ENCODE measurements at places on chromosomes 2 and 18. TPM values are rescaled to one million over a fixed set of nuclear protein-coding genes. Genes with fewer than 3 reads are reported as not detected.

DNA sequence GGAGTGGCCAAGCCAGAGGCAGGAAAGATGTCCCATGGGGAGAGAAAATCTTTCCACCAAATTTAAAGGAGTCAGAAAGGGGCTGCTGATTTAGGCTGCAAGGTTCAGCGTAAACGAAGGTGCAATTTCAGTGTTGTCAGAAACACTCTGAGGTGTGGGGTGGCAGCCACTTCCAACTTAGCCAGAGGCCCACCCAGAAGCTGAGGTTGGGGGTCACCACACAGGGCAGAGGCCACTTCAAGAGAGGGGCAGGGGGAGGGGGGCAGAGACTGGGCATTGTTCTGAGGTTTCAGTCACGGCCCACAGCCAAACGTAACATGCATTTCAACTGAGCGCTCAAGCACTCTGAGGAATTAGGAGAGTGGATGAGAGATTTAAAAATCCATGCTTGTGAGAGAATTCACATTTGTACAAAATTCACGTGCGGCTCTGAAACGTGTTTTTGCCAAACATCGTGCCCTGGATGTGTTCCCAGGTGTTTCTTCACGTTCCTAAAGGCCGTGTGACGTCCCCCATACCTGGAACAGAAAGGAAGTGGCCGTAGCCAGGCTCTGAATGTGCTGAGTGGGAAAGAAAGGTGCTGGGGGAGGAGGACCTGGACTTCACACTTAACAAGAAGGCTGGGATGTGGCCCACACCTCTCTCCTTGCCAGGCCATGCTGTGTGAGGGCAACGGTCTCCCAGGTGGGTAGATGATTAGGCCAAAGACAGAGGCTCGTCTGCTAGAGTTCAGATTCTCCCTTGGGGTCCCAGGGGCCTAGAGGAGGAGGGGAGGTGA, 19.5 kb upstream of the BOK start:
- peaks cover 4% of the 10 kb centered on the region for H3K27me3 ChIP-seq
- H3K27ac ChIP-seq = no peak overlapping the region
- peaks cover 12% of the 10 kb centered on the region for H3K4me1 ChIP-seq
- H3K36me3 ChIP-seq = no peaks in the 10 kb centered on the region
- no peak for DNase-seq

GRCh38 chr2:241354668-241355658, 1.1 kb upstream of the FARP2 start:
- H3K4me1 ChIP-seq = peaks cover 7% of the 10 kb centered on the region
- no peaks in the 10 kb centered on the region for H3K27me3 ChIP-seq
- H3K27ac ChIP-seq = no peak overlapping the region
- peaks cover 46% of the 10 kb centered on the region for H3K36me3 ChIP-seq
- peak; percentile 52 for DNase-seq

- H3K36me3 ChIP-seq = no peaks in the 10 kb centered on the region
- H3K4me1 ChIP-seq = no peaks in the 10 kb centered on the region
- H3K27ac ChIP-seq = no peak overlapping the region
- no peak for DNase-seq
Observed at GRCh38 chr2:80361904-80362303, 57.4 kb upstream of the LRRTM1 start.

The CCDC85A gene
- total RNA-seq = 8.9 TPM
